ENCODE measurements at places on chromosomes 5 and 9.

- no peak for ATAC-seq
Measured at GRCh38 chr5:137146402-137146890, 352.7 kb downstream of the SPOCK1 start.

- no peak for ATAC-seq
Measured at GRCh38 chr5:96566833-96567587, 95.2 kb upstream of the CAST start.

DNA sequence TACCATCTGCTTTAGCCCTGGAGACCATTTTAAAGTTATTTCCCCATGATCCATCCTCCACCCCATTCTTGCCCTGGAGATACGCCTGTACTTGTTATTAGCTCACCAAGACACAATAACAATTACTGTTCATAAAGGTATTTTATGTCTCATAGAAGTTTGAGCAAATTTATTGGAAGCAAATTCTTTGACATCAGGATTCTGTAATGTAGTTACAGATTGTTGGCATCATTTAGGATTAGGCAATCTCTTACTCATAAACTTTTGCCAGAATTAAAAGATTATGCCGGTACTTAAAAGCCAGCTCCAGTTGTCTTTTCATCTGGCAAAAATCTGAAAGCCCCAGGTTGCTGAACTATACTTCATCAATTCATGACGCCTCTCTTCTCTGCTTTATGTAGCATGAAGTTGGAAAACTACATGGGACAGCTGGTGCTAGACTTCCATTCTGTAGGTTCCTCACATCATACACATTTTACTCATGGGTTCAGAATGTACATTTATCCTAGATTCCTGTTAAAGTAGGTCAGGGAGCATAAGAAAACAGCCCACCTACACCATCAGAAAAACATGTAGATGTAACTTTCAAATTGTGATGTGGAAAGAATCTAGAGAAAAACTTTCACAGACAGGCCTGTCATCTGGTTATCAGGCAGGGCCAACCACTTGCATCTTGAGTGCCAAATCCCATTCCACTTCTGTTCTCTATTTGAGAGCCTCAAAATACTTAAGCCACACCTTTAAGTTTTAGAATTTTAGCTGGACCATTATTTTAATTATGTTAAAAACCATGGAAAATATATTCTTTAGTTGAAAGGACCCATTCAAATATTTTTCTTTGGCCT, 14.0 kb downstream of the ATP10B start:
- ATAC-seq = no peak

DNA sequence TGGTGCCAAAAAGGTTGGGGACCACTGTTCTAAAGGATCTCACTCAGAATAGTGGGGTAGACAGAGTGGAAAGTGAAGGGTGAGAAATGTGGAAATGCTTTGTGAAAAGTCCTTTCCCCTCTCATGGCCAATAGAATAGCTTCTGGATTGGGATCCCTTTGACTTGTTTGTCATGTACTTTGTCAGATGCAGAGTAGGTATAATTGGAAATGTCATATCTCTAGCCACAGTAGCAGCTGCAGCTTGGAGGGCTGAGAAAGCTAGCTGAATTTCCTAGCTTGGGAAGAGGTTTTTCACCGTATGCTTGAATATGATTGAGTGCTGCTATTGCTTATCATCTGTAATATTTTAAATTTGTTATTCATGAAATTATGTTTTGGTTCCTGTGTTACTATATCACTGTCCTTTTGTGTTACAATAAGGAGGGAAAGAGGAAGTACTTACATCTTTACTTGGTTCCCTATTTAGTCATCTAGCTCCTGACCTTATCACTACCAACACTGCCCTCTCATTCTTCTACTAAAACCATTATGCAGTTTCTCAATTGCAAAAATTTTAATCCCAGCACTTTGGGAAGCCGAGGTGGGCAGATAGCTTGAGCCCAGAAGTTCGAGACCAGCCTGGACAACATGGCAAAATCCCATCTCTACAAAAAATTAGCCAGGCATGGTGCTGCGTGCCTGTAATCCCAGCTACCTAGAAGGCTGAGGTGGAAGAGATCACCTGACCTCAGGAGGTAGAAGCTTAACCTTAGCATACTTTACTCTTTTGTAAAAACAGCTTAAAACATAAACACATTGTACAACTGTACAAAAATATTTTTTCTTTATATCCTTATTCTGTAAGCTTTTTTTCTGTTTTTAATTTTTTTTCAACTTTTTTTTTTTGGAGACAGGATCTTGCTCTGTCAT, 12.4 kb downstream of the SLC30A5 start:
- no peak for ATAC-seq

- no peak for ATAC-seq
Measured at GRCh38 chr9:38024036-38024681, 44.9 kb downstream of the SHB start.

- no peak for ATAC-seq
Measured at GRCh38 chr5:139925650-139926640, 117.2 kb downstream of the NRG2 start.

GRCh38 chr5:38468978-38469706, 87.3 kb downstream of the LIFR start:
- ATAC-seq = no peak

- ATAC-seq = no peak
Measured at GRCh38 chr9:98775831-98776441, 20.4 kb downstream of the ANKS6 start.

- no peak for ATAC-seq
Measured at GRCh38 chr5:124352312-124352711, 394.1 kb downstream of the ZNF608 start.

Data from activated CD4-positive, CD25-positive, alpha-beta regulatory T cell treated with anti-CD3 and anti-CD28 coated beads, Interleukin-2, amount 50 U/mL, for 24 hours (primary cell).